Liver (tissue), 10 donors: ENCODE measurements at places on chromosomes 1 and 21. TPM values are rescaled to one million over a fixed set of nuclear protein-coding genes. Genes with fewer than 3 reads are reported as not detected.

DNA sequence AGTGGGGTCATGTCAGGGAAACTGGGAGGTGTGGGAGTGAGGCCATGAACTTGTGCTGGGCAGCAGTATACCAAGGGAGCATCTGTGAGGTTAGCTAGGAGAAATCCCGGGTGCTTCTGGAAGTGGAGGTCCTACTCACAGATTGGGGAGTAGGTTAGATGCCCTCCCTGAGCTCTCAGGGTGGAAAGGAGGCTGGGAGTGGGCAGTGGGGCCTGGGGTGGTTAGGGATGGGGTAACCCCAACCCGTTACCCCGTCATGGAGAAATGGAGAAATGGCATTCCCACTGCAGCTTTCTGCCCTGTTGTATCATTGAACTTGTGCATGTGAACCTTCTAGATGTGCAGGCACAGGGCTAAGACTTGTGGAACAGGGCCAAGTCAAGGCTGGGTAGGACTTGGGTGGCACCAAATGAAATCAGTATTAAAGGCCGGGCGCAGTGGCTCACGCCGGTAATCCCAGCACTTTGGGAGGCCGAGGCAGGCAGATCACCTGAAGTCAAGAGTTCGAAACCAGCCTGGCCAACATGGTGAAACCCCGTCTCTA, 27.2 kb downstream of the EXOC8 start:
- H3K4me3 ChIP-seq, result no peak overlapping the region
- no peak for DNase-seq
- no peaks in the 10 kb centered on the region for H3K36me3 ChIP-seq
- H3K27me3 ChIP-seq, result no peaks in the 10 kb centered on the region
- no peak overlapping the region for H3K27ac ChIP-seq

GRCh38 chr1:178510155-178510554, 2.8 kb upstream of the TEX35 start:
- no peaks in the 10 kb centered on the region for H3K36me3 ChIP-seq
- no peak overlapping the region for H3K27ac ChIP-seq
- DNase-seq, result no peak
- no peak overlapping the region for H3K4me3 ChIP-seq
- no peaks in the 10 kb centered on the region for H3K4me1 ChIP-seq

The TNFRSF9 gene
- under 0.01 TPM for total RNA-seq

DNA sequence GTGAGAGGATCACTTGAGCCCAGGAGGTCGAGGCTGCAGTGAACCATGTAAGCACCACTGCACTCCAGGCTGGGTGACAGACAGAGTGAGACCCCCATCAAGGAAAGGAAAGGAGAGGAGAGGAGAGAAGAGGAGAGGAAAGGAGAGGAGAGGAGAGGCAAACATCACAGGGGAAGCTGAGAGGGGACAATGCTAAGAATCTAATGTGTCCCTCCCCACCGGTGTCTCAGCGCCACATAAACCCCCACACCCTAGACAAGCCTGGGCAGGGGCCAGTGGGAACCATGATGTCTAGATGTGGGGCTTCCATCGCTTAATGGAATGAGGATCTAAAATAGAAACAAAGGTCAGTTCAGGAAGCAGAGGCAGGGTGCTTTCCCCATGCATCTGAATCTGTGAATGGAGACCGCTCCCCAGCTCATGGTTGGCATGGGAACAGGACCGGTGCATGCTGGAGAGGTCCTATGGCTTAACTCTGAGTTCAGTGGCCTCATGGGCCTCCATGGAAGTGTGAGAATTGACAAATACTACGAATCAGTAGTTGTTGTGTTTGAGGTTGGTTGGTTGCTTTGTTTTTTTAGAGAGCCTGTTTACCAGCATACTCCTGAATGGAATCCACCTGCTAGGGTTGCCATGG, 16.3 kb upstream of the LAPTM5 start:
- no peak for DNase-seq
- H3K36me3 ChIP-seq, result no peaks in the 10 kb centered on the region
- no peaks in the 10 kb centered on the region for H3K4me1 ChIP-seq
- no peaks in the 10 kb centered on the region for H3K27me3 ChIP-seq

GRCh38 chr1:211625040-211625439, 46.1 kb upstream of the SLC30A1 start:
- no peaks in the 10 kb centered on the region for H3K36me3 ChIP-seq
- H3K27ac ChIP-seq, result no peak overlapping the region
- no peaks in the 10 kb centered on the region for H3K27me3 ChIP-seq
- H3K4me1 ChIP-seq, result no peaks in the 10 kb centered on the region
- H3K4me3 ChIP-seq, result no peak overlapping the region
- no peak for DNase-seq

The FMO3 gene
- total RNA-seq, result 11.1 TPM

- H3K4me1 ChIP-seq, result no peaks in the 10 kb centered on the region
- H3K27ac ChIP-seq, result no peak overlapping the region
- no peaks in the 10 kb centered on the region for H3K36me3 ChIP-seq
- no peak overlapping the region for H3K4me3 ChIP-seq
- DNase-seq, result no peak
Measured at GRCh38 chr1:183586926-183587325, 3.3 kb downstream of the NCF2 start.

The MAP3K7CL gene
- total RNA-seq, result 3.5 TPM
